Motor neuron (in vitro differentiated cells): ENCODE measurements at places on chromosomes 3 and 15. TPM values are rescaled to one million over a fixed set of nuclear protein-coding genes. Genes with fewer than 3 reads are reported as not detected.

NEK11 gene
- total RNA-seq = 1.9 and 2.7 TPM in 2 replicates

RTP2 gene
- total RNA-seq = not detected in 2 replicates

SCN5A gene
- total RNA-seq = 0.38 and 1.2 TPM in 2 replicates

GABRR3 gene
- total RNA-seq = 0.10 and 0.11 TPM in 2 replicates

FBXO40 gene
- total RNA-seq = 0.08 and 0.14 TPM in 2 replicates

C2CD4A gene
- 0.24 and 0.28 TPM in 2 replicates for total RNA-seq

NANOGP8 gene
- not detected in 2 replicates for total RNA-seq

PEX11A gene
- total RNA-seq = 5.3 and 6.6 TPM in 2 replicates
